Thoracic aorta (tissue), 2 donors: ENCODE measurements at places on chromosomes 5 and 9. TPM values are rescaled to one million over a fixed set of nuclear protein-coding genes. Genes with fewer than 3 reads are reported as not detected.

CAMK4 gene
- 6.6 TPM for total RNA-seq

GRCh38 chr5:389891-390622, 52.9 kb upstream of the EXOC3 start:
- DNase-seq = no peak
- H3K27ac ChIP-seq = no peak overlapping the region
- no peaks in the 10 kb centered on the region for H3K4me1 ChIP-seq
- no peak overlapping the region for H3K4me3 ChIP-seq

SLC2A6 gene
- 8.8 TPM for total RNA-seq

DNA sequence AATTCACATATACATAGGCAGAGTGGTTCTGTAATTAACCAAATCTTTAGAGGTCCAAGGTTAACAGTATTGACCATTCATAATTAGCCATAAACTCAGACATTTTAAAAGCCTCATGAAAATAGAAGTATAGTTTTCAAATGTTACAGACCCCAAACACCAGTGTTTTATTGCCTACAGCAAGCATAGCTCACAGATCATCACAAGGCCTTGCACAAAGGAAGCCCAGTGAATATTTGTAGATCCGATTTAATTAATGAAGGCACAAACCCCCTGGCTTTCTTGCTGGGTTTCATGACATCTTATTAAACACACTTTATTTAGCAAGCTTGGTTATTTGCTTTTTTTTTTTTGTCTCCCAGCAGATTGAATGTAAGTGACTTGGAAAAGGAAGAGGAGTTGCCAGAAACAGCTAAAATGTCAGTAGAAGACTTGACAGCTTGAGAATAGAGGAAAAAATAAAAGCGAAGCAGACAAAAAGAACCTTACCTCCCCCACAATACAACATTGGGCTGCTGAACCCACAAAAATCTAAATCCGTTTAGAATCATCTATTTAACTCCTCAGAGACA, 283.9 kb upstream of the TNC start:
- H3K27me3 ChIP-seq = no peaks in the 10 kb centered on the region
- H3K27ac ChIP-seq = no peak overlapping the region
- no peaks in the 10 kb centered on the region for H3K4me1 ChIP-seq
- H3K4me3 ChIP-seq = no peak overlapping the region

DNA sequence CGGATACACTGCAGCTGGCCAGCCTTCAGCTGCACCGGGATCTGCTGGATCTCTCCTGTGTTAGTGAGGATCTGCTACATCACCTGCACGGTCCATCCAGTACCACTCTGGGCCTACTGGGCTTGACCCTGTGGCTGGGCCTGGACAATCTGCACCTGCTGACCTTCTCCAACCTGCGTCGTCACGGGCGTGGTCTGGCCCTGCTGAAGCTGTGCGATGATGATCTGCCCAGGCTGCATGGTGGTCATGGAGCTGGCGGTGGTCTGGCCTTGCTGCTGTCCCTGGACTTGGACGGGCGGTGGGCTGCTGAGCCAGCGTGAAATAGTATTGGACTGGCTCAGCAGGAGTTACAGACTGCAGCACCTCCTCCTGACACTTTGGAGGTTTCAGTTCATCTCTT, 137.1 kb upstream of the GAS1 start:
- H3K36me3 ChIP-seq = no peaks in the 10 kb centered on the region
- DNase-seq = no peak
- H3K27me3 ChIP-seq = no peaks in the 10 kb centered on the region
- no peak overlapping the region for H3K4me3 ChIP-seq
- H3K4me1 ChIP-seq = peaks cover 6% of the 10 kb centered on the region
- H3K27ac ChIP-seq = no peak overlapping the region

SLC4A9 gene
- total RNA-seq = not detected

DNA sequence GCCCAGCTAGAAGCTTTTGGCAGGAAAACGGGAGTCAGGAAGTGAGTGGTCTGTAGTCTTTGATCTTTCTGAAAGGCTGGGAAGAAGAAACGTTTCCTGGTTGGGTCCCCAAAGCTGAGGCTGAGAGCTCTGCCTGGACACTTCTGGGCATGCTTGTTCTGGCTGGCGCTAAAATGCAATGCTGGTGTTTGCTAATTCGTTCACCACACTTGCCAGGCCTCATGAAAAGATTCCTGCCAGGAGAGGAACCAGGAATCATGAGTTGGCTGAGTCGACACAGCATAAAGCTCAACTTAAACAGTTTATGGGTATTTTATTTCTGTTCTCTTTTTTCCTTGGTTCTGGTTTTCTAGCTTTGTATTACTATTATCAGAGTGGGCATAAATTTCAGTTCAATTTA, 10.7 kb upstream of the PTGR1 start:
- no peaks in the 10 kb centered on the region for H3K4me1 ChIP-seq
- no peak for DNase-seq
- no peaks in the 10 kb centered on the region for H3K36me3 ChIP-seq
